Camera-type eye (tissue), 1 donor: ENCODE measurements at places on chromosomes 2 and 18. TPM values are rescaled to one million over a fixed set of nuclear protein-coding genes. Genes with fewer than 3 reads are reported as not detected.

Gene MAP3K19
- total RNA-seq = 0.11 TPM

Gene IL1R1
- total RNA-seq = 19.4 TPM

Gene SIX3
- 35.2 TPM for total RNA-seq

Gene SERPINB7
- not detected for total RNA-seq

Gene RTN4
- 429 TPM for total RNA-seq
